ENCODE measurements at places on chromosomes 2 and 18.

DNA sequence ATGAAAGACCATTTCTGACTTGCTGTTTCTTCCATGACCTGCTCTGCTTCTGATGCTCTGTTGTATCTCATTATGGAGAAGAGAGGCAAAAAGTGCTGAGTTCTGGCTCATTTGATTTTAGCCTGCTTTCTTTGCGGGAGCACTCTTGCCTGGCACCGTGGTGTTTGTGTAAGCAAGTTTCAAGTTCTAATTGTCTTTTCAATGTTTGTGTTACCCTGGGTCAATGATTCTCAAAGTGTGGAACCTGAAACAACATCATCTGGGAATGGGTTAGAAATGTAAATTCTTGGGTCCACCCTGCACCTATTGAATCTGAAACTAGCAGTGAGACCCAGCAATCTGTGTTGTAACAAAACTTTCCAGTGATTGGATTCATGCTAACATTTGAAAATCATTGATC, 85.5 kb upstream of the STON1 start:
- DNase-seq = no peak

DNA sequence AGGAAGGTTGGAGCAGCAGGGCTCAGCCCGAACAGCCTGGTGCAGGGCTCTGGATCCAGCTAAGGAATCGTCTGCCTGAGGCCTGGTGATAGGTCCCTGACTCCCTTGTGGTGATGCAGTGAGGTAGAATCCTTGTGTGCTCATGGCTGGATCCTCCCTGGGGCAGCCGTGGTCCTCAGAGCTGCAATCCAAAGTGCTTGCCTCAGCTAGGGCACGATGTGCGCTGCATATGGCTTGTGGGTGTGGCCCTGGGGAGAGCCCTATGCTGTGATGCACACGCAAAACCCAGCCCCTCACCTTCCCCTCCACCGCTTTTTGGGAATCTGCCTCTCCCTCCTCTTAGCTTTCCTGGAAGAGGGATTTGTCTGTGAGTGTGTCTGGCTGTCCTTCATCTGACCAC, 142.2 kb downstream of the DYSF start:
- no peak for DNase-seq

DNA sequence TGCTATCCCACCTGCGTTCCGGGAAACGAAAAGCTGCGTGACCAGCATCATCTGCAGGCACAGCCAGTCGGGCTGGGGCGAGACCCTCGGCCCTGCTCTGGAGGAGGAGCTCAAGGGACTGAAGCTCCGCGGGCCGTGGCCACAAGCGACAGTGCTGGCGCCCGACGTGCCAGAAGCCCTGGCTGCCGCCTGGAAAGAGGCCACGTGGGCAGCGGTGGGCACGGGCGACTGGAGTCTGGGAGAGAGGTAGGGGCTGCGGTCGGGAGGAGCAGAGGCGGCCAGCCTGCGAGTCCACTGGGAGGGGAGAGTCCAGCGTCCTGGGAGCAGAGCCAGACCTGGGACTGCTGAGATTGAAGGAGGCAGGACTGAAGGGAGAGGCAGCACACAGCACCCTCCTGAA, 9.2 kb downstream of the DTYMK start:
- DNase-seq = no peak

DNA sequence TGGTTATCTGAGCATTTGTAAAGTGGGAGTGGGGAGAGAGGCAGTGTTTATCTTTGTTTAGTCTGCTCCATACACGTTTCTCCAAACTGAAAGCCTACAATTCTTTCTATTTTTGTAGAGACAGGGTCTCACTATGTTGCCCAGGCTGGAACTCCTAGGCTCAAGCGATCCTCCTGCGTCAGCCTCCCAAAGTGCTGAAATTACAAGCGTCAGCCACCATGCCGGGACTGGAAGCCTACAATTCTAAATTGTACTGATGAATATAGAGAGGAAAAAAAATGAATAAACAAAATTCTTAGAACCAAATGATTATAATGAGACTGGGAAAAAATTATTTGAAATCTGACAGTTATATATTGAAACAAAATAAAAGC, 1.4 kb upstream of the ZFAND2B start:
- DNase-seq = no peak

- peak; percentile 40 for DNase-seq
These were observed at the start of gene DPYSL5 for GRCh38 chr2:26847655-26848335. Gene DPYSL5, plus strand, starts transcription at chr2:26848132. Its CDS starts 50,368 bp downstream, at chr2:26898500.

DNA sequence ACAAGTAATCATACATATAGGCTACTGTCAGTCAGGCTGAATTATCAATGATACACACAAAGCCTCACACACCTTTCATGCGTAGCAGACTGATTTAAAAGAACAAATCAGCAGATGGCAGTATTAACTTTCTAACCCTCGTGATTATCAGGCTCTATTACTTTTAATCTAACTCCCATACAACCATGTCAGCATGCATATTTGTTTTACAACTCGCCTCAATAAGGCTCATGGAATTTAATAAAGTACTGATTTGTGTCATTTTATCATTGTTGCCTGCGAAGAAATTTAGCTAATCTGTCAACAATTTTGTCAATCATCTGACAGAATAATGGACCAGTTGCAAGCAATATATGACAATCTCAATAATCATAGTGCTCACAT, 82.8 kb downstream of the SLC25A12 start:
- DNase-seq = no peak

DNA sequence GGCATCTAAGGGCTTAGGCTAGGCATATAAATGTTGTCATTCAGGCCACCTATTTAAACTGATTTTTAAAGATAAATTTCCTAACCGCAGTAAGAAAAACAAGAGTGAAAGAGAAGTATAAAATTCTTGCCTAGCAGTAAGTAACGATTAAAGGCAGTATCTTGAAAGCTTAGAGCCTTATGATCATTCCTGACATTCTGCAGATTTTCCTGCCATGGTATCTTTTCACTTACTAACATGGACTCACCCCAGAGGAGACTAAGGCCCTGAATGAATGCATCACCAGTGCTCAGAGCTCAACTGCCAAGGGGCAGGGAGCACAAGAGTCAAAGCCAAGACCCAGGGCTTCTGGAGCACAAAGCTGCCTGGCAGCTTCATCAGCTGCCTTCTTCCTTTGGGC, 133.1 kb downstream of the GCA start:
- no peak for DNase-seq

DNA sequence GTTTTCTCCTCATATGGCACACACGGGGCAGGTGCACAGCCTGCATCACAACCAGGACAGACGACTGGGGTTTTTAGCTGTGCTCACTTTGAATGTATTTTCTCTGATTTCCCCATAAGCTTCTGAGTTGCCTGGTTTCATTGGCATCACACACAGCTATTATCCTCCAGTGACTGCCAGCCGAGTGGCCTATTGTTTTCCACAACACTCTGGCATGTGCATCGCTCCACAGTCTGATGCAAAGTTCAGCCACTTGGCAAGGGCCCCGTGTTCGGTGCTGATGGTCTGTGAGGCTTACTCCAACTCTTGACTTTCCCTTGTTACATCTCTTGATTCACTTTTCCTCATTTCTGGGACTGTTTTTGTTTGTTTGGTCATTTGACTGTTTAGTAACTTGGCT, 593.1 kb downstream of the CBLN2 start:
- no peak for DNase-seq

DNA sequence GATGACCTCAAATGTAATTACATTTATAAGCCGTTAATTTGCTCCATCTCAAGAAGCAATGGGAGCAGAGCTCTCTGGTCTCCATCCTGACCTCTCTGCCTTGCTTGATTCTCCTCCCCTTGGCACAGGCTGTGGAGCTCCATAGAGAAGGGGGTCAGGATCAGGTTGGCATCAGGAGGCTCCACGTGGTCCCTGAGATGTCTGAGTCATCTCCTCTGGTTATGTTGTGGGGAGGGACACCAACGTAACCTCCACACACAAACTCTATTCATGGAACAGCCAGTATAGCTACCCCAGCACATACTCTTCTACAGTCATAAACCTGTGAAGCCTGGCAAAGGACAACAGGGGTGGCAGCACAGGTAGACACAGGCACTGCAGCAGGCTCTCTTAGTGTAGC, 29.0 kb downstream of the TRABD2A start:
- DNase-seq = no peak

DNA sequence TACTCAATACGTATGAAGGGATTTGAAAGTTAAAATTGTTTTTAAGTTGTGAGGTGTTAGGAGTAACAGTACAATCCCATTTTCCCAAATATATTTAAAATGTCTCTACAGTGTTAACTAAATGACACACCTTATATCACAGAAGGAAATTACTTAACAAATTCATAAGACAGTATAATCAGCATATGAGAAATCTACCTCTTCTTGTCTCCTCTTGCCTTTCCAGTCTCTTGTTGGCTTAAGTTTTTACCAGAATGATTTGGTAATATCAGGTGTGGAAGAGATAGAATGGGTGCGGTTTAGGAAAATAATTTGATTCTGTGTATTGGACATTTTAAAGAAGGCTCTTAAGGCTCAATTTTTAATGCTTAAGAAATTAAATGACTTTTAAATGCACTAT, 9.5 kb upstream of the INPP1 start:
- no peak for DNase-seq

DNA sequence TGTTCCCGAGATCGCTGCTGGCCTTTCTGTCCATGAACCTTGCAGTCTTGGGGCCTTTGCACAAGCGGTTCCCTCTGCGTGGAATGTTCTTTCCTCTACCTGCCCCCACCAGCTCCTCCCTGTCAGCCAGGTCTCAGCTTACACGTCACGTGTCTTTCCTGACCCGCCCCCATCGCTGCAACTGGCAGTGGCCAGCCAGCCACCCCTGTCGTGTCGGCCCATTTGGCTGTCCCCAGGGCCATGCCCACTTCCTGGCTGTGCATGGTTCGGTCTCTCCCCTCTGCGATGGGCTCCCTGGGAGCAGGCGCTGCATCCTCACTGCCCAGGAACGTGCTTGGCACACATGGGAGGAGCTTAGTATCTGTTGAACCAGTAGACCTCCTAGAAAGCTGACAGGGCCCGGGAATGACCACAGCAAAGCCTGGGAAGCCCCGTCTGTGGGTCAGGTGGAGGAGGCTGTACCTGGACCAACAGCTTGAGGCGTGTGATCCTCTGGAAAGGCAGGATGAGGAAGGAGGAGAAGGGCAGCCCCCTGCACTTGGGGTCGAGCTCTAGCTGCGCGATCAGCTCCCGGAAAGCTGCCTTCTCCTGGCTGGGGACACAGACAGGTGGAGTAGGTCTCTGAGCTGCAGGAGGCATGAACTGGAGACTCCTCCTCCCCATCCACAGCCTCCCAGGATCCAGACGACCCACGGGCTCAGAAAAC, 21.0 kb downstream of the SNORC start:
- peak; percentile 58 for DNase-seq

GRCh38 chr2:1231466-1232063, 181.7 kb upstream of the TPO start:
- no peak for DNase-seq

- DNase-seq = peak; percentile 28
These were observed 30.4 kb upstream of the RAB6D start for GRCh38 chr2:131394147-131394931.

DNA sequence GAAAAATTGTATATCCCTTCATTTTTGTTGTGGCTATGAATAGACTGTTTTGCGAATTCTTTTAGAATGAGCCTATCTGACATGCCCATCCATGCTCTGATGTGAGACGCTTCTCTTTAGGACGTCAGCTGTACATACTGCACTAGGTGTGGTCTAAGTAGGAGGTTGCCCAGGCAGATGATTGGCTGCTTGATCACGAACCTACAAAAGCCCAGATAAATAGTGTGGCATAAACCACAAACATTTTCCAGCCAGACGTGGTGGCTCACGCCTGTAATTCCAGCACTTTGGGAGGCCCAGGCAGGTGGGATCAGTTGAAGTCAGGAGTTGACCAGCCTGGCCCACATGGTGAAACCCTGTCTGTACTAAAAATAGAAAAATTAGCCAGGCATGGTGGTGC, 251.8 kb downstream of the AGAP1 start:
- no peak for DNase-seq

- no peak for DNase-seq
These were observed 41.0 kb downstream of the SH3BP4 start for GRCh38 chr2:234992624-234993349.

DNA sequence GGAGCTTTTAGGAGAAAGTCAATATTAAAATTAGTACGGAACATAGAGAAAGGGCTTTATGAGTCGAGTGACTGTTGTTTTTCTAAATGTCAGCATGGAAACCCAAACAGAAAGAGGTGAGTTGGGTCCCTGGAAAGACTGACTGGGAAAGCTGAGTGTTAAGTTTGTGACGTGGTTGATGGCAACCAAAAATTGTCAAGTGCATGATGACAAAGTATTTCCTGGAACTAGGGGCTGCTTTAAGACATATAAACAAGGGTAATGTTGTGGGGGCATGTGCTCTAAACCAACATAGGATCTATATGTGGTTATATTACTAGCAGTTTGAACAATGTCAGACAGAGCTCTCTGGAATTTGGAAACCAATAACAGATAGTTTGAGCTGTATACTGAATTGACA, 50.9 kb upstream of the GPD2 start:
- DNase-seq = no peak

GRCh38 chr2:62014102-62014501, 108.6 kb downstream of the COMMD1 start:
- DNase-seq = peak; percentile 50

GRCh38 chr2:237289139-237289538, 124.8 kb downstream of the COL6A3 start:
- no peak for DNase-seq

DNA sequence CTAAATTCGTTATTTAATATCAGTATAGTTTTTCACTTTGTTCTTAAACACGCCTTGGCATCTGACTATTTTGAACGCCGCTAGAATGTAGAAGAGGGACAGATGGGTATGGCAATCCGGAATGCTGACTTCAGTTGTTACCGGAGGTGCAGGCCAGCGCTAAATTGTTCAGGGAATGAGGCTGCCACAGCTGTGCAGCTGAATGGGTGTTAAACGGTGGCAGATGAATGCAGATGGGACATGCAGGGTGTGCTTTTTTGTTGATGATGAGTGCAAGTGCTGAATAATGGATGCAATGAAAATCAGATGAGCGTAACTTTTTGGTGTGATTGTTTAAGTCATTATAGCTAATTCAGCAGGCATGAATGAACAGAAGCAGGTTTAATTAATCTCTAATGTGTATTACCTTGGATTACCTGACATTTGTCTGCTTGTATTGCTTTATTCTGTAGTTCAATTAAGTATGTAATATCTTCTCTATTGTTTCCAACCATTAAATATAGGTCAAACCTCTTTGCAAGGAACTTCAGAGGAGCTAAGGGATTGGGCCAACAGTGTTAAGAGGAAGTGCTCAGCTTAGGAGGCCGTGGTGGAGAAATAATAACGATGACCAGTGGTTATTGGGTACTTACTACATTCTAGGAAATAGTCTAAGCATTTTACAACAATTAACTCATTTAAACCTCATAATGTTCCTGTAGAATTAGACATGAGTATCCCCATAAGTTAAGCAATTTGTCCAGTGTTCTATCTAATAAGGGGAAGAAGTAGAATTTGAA, 11.9 kb upstream of the CREG2 start:
- DNase-seq = no peak

GRCh38 chr2:121502781-121503180, 27.9 kb upstream of the RNU4ATAC start:
- no peak for DNase-seq
